Activated CD4-positive, CD25-positive, alpha-beta regulatory T cell (primary cell): ENCODE measurements at places on chromosomes 2 and 18.

- peak; percentile 3 for DNase-seq
These were observed 138.0 kb downstream of the AKAIN1 start for GRCh38 chr18:5058768-5059695.

DNA sequence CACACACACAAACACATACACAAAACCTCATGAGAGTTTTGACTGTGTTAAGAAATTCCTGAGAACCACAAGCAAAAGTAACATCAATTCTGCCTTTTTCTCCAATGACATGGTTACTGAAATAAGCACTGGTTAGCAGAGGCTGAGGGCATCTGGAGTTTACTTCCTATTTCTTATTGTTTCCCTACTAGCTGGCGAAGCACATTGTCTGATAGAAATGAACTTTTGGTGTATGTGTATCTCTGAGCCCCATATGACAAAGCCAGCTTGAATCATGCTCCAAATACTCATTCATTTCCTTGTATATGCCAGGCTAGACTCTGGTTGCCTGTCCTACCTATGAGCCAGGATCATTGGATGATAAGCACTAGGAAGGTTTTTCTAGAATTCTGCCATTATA, 203.1 kb downstream of the NCKAP5 start:
- DNase-seq = no peak

DNA sequence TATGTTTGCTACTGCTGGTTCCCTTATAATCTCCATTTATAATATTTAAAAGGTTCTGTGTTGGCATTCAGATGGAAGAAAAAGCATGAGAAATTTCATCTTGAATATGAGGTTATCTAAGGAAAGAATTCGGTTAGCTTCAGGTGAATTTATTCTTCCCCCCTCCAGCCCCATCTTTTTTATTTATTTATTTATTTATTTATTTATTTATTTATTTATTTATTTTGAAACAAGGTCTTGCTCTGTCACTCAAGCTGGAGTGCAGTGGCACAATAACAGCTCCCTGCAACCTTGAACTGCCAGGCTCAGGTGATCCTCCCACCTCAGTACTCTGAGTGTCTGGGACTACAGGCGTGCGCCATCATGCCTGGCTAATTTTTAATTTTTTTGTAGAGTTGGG, 95.5 kb upstream of the VWC2L start:
- no peak for DNase-seq

GRCh38 chr2:71122387-71123298, 7.4 kb downstream of the MCEE start:
- DNase-seq = no peak

DNA sequence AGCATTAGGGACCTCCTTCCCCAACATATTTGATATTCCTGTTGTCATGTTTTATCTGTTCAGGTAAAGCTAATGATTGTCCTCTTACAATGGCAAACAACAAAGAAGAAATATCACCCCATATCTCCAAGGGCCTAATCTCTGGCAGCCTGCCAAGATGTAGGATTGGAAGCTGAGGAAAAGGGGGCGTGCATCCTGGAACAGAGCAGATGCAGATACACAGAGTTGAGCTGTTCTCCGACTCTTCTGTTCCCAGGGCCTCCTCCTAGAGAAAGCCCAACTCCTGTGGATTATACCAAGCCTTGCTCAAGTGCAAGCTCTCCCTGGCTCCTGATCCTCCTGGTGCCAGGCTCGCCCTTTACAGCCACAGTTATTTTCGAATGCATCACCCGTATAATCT, 35.2 kb upstream of the CD207 start:
- no peak for DNase-seq

- no peak for DNase-seq
These were observed 56.9 kb upstream of the MAT2A start for GRCh38 chr2:85481818-85482777.

GRCh38 chr2:204748286-204748685, 203.0 kb downstream of the PARD3B start:
- DNase-seq = no peak

DNA sequence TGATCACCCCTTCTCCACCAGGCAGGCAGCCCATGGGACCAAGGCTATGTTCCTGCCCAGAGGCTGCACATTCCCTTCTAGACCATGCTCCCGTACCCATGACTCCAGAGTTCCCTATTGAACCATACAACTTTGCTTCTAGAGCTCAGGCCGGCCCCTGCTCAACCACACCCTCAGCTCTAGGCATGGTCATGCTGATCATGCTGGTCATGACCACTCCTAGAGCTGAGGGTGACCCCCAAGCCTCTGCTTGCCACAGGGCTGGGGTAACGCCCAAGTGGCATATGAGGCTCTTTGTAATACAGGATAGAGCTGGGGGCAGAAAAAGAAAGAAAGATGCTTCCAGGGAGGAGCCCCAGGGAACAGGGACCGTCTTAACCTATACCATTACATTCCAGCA, 301.8 kb downstream of the SP3 start:
- DNase-seq = no peak
